ENCODE measurements at places on chromosomes 16 and 17.

DNA sequence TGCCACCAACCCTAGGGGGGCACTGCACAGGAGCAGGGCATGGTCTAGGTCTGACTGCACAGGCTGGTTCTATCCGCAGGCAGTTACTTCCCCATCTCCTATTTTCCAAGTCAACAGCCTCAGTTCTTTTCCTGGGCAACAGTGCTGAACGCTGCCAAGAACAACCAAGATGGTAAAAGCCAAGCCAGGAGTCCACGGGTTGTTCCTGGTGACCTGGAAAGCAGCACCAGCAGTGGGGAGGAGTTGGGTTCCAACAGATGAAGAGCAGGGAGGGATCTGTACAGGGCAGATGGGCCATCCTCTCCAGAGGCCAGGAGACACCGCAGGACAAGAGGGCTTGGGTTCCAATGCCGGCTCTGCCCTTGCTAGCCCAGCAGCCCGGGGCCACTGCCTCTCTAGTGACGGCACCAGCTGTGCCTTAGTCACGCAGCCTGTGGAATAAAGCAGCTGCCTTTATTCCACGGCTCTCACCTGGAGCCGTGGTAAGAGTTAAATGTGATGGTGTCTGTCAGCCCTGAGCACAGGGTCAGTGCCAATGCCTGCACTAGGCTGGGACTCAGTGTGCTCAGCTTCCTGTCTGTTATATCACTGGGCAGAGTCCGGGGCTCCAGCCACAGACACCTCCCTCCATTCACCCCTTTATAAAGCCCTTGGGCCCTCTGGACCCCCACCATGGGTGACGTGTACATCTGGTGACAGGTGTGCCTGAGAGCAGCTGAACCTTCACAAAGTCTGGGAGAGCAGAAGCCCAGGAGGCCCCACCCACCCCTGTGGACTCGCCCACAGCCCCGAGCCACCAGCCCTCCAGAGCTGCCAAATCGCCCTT is 44.9 kb downstream of the MARF1 start:
- DNase-seq = no peak

DNA sequence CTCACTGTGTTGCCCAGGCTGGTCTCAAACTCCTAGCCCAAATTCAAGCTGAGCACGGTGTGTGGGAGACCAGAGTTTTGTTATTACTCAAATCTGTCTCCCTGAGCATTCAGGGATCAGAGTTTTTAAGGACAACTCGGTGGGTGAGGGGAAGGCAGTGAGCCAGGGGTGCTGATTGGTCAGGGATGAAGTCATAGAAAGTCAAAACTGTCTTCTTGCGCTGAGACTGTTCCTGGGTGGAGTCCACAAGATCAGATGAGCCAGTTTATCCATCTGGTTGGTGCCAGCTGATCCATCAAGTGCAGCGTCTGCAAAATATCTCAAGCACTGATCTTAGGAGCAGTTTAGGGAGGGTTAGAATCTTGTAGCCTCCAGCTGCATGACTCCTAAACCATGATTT is 346.3 kb downstream of the TMEM114 start:
- DNase-seq = no peak

DNA sequence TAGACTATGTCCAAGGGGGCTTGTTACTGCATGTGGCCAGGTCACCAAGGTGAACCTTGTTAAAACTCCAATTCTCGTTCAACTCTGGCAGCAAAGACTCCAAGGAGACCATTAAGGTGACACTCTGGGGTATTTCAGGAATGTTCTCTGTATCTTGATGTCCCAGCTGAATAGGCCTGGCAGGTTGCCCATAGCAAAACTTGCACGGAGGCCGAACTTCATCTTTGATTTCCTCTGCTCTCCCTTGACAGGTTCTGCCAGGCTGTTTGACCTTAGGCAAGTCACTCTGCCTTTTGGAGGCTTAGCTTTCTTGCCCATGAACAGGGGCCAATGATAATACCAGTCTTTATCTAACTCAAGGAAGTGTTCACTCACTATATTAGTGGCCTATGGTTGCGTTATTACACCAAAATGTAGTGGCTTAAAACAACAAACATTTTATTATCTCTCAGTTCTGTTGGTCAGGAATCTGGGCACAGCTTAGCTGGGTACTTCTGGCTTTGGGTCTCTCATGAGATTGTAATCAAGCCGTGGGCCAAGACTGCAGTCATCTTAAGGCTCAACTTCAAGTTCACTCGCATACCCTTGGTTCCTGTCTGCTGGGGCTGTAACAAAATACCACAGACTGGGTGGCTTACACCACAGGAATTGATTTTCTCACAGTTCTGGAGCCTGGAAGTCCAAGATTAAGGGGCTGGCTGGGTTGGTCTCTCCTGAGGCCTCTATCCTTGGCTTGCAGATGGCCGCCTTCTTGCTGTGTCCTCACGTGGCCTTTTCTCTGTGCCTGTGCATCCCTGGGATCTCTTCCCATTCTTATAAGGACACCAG is 168.5 kb downstream of the UTP18 start:
- no peak for DNase-seq

DNA sequence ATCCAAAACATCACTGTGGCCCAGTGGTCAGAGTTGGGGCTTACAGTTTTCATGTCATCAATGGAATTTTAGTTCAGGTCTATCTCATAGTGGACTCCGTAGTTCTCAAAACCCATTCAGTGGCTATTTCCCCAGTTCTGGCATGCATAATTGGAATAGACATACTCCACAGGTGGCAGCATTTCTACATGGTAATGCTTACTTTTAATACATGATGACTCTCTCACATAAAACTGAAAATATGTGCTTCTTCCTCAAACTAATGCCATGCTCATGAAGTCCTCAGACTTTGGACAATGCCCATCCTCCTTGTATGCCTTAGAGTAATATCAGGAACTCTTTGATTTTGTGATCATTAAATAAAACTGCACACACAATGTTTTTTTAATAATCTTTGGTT is 857.4 kb upstream of the GOT2 start:
- no peak for DNase-seq

- no peak for DNase-seq
These were observed 28.2 kb downstream of the ACSF3 start for GRCh38 chr16:89121691-89122321.

DNA sequence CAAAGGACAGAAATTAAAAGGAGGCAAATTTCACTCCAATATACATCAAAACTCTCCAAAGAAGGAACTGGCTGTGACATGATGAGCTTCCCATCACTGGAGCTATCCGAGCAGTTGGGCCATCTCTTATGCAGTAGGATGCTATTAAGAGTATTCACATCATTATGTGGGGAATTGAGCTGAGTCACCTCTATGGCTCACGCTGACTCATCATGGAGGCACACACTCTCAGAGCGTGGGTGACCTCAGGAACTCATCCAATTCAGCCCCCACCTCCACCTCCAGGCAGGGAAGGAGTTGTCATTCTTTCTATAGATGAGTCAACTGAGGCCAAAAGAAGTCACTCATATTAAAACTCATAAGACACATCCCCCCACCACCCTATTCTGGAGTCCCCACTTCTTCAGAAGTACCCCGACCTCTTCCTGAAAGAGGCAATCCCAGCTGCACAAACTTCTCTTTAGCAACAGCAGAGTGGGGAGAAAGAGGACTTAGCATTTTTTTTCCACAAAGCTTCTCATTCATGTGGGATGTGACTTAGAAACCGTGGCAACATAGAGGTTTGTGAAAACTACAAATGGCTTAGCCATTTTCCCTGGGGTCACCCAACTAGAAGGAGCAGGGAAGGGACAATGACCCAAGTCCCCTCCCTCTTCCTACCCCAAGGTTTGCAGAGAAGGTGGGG is 32.5 kb downstream of the ABCC12 start:
- peak; percentile 48 for DNase-seq

DNA sequence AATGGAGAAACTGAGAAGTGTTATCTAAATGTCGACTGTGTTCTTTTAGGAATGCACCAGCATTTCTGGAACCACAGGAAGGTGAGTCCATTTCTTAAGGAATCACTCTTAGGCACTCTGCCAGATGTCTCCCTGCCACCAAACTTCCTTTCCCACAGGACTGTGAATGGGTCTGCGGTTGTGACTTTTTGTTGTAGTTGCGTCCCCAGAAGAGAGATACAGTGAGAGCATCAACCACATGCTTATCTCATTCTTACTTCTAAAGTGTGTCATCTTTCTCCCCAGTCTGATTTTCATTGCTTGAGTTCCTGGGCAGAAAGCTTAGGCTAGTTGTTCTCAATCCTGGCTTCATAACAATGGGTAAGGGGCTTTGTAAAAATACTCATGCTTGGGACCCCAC is 13.4 kb downstream of the ITPRIPL2 start:
- no peak for DNase-seq

DNA sequence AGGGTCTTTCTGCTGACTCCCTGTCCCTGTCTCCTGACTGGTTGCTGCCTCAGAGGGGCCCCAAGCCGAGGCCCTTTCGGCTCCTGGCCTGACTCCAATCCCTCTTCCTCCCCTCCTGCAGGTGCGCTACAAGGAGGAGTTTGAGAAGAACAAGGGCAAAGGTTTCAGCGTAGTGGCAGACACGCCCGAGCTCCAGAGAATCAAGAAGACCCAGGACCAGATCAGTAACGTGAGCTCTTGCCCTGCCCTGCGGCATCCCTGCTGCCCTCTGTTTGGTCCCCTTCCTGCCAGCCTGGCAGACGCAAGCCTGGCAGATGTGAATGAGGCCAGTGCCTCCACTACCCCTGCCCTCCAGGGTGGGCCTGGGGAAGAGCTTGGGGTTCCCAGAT is 27.1 kb upstream of the LASP1NB start:
- DNase-seq = no peak

DNA sequence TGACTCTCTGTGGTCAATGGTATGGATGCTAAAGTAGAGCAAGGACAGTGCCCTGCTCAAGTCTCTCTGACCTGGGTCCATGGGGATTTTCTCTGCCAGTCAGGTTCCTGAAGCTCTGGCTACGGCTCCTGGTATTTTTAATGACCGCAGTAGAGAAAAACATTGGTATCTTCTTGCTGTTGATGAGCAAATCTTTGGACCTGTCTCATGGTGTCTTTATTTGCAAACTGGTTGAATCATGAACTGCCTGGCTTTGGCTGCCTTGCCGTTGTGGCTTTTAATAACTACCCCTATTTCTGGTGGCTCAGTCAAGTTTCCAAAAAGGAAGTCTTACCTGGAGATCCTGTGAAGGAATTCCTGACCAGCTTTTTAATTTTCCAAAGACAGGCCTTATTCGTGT is 8.7 kb downstream of the FAM234A start:
- DNase-seq = no peak
